ELR (cell line): ENCODE measurements at places on chromosomes 7 and 10.

DNA sequence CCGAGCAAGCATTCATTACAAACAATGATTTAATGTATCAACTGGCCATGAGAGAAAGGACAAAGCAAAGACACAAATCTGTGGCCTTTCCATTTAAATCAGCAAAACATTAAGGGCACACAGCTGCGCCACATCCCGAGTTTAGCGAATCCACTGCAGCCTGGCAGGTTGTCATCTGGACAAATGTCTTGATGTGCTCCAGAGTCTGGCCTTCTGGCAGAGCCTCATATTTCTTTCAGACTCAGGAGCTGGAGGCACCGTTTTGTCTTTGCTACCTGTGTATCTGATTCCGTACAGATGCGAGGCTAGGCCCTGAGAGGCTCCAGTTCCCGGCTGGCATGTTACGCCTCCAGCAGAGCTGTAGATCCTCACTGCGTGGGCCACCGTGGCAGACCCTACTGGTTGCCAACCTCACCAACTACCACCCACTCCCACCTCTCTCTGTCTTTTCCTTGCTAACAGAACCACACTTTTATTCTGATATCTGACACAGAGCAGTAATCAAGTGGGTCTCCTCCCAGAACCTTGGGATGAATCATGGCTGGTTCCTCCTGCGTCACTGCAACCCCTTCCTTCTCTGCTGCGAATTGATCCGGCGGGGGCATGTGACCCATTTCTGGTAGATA, 40.9 kb upstream of the EFCAB10 start:
- no peak for DNase-seq

DNA sequence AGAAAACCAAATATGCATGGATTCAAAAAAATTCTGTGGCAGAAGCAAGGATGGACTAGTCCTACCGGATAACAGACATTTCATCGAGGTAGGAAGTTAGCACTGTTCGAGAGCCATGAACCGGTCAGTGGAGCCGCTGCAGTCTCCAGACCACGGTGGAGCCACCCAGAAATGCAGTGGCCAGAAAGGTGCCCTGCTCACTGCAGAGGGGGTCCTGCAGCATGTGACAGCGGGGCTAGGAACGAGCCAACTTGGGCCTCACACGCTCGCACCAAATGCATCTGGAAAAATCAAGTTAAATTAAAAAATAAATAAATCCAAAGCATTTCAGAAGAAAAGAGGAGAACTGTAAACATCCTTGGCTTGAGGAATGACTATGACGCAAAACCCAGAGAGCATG, 13.1 kb upstream of the CFAP46 start:
- DNase-seq, result no peak

GRCh38 chr10:14736600-14737081, 38.1 kb downstream of the FAM107B start:
- no peak for DNase-seq

- DNase-seq, result no peak
Measured at GRCh38 chr10:59942556-59942955, 36.2 kb upstream of the CCDC6 start.

GRCh38 chr7:71286336-71286735, 154.4 kb downstream of the GALNT17 start:
- no peak for DNase-seq

DNA sequence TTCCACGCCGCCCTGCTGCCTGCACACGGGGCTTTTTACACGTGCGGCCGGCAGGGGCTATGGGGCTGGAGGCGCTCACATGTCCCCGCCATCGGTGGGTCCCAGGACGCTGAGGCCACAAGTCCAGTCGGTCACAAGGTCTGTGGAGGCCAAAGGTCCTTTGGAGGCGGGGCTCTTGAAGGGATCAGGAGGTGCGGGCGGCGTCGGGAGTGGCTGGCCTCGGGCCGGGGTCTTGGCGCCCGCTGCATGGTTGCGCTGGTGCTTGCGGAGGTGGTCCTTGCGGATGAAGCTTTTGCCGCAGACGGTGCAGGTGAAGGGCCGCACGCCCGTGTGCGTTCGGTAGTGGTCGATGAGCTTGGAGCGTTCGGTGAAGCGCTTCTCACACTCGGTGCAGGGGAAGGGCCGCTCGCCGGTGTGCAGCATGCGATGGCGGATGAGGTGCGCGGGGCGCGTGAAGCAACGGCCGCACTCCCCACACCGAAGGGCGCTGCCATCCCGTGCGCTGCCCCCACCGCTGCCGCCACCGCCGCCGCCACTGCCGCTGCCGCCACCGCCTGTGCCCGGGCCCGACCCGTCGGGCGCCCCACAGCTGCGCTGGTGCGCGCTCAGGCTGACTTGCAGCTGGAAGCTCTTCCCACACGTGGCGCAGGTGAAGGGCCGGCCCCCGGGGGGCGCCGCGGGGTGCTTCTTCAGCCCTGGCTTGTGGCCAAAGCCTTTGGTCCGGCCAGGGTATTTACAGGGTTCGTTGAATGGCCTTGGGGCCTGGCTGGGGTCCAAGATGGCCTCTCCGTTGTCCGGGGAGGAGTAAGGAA, 13.7 kb upstream of the ZNF777 start:
- DNase-seq, result no peak

GRCh38 chr10:78688230-78688900, 380.4 kb upstream of the ZMIZ1 start:
- no peak for DNase-seq

DNA sequence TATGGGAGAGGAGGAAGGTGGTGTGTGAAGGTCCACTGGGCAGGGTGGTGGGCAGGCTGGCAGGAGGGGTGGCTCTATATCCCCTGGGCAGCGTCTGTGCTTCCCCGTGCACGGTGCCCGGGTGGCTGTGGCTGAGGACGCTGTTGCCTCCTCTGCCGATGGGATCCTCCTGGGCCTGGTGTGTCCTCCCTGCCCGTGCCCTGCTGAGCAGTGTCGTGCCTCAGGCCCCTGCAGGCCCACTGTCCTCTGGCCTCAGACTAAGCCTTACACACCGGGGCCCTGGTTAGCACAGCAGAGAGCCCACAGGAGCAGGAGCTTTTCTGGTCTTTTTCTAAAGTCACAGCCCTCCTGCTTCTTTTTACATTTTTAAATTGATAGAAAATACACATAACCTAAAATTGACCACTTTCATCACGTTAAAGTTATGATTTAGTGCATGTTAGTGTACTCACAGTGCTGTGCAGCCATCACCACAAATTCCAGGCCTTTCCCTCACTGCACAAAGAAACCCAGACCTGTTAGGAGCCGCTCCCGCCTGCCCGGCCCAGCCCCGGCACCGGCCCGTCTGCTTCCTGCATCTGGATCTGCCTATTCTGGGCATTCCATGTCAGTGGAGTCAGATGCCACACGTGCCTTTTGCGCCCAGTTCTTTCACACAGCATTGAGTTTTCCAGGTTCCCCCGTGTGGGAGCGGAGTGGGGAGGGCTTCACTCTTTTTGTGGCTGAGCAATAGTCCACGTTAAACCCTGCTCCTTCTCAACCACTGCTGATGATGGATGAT, 19.4 kb downstream of the PFKFB3 start:
- peak; percentile 81 for DNase-seq

DNA sequence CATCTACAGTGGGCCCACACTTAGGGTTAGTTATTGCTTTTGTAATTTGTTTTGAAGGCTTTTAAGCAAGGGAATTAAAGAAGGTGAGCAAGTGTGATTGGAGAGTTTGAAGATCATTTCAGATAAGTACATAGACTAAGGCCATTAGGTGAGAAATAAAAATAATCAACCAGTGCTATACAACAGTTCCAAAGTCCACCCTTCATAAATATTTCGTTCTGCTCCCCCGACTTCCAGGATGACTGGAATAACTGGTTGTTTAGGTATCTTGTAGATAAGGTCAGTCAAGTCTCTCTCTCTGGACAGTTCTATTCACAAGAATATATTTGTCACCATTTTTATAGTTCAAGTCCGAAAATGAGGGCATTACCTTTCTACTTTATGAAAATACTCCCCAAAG, 98.0 kb upstream of the MBL2 start:
- DNase-seq, result no peak

GRCh38 chr10:929960-930624, 1.4 kb downstream of the LARP4B start:
- DNase-seq, result no peak

GRCh38 chr10:97002670-97003069, 170.6 kb downstream of the LCOR start:
- no peak for DNase-seq

DNA sequence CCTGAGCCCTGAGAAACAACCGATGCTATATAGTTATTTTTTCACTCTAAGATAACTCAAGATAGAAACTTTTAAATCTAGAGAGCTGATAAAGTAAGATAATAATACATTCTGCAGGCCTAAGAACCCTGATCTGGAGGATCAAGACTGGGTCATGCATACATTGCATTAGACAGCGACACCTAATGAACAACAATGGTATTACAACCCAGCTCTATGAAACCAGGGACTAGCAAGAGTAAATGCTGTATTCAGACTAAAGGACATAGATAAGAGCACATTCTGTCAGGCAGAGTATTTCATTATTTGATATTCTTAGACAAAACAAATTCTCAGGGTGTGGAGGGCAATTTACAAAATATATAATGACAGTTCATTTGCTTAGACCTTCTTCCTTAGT, 148.6 kb downstream of the GRK5 start:
- DNase-seq, result peak; percentile 32

DNA sequence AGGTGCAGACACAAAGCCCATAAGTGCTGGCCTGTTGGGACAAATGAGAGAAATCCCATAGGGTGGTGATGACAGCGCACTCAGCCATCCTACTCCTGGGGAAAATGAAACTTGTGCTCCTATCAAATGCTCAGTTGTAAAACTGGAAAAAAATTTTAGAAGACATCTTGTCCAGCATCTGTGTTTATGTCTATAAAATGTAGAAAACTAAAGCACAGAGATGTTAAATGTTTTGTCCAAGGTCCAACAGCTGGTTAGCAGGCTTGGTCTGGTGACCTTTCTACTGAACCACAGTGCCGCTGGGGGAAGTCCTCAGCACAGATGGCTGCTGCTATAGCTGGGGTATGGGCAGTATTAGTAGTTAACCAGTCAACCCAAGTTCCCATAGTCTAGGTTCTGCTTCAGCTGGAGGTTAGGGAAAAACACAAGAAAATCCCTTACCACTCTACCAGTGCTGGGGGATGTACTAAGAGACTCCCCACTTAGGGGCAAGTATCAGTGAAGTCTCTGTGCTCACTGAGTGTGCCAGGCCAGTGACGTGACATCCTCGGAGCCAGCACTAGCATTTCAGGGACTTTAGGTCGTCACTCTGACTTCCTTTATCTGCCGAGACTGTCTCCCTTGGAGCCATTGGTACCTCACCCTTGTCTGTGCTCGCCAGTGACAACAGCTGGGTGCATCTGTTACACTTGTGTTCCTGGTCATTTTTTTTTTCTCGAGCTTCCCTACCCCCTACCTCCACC, 1.9 kb downstream of the TSPAN33 start:
- no peak for DNase-seq
